ENCODE measurements at places on chromosomes 5 and 9. TPM values are rescaled to one million over a fixed set of nuclear protein-coding genes. Genes with fewer than 3 reads are reported as not detected.

The PTGDS gene
- 3.8 TPM for total RNA-seq

DNA sequence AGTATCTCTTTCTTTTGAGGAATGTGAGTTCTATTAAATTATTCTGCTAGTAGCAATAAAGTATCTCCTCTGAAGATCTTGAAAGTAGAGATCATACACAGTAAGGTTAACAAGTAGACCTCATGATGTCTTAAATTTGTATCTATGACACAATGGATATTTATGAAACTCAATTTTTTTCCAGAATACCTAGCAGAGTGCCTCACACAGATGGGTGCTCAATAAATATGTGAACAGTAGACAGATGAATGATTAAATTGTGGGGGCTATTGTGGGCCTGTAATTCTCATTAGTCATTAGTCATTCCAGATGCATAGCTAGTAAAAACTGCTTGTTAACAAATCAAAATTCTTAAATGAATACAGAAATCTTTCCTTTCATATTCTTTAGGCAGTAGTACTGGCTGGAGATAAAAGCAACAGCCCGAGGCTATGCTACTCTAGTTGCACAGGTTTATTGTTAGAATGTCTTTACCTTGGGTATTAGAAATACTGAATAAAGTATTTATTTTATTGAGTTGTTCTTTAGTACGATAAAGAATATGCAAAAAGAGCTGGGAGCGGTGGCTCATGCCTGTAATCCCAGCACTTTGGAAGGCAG, 22.0 kb downstream of the CHD1 start:
- DNase-seq, result no peak

DNA sequence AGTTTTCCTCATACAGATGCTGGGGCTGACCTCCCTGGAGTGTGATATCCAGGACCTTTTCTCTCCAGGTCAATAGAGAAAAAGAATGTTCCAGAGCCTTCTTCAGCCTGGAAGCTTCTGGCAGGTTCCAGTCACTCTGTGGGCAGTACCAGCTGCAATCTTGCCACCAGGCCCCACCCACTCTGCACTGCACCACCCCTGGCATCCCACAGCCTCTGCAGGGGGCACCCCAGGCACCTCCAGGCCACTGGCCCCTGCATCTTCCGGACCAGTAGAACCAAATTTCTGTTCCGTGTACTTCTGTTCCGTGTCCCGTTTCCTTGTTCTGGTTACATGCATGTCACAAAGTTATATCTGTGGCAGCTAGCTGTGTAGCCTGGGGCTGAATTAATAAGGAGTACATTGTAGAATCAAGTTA, 83.3 kb upstream of the ZBTB43 start:
- DNase-seq, result no peak

DNA sequence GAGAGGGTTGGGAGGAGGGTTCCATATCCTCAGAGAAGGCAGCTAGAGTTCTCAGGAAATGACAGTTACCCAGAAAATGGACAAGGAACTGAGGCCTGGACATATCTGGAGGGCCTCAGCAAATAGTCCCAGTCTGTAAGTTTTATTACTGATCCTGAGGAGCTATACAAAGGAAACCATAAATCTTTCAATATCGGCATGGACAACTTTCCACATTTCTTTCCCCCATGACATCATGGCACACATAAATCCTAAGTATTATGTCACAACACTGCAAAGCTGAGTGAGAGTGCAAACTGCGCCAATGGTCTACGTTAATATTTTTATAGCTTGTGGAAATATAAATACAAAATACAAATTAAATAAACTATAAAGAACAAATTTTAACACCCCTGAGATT, 1356.2 kb upstream of the C9orf72 start:
- DNase-seq, result no peak

Measured in kidney epithelial cell (primary cell).